ENCODE measurements at places on chromosomes 2 and 18.
A peak's percentile ranks its signal among the peaks of the same experiment; 100 is the strongest.

GRCh38 chr2:88329815-88330603 is 122.5 kb downstream of the FOXI3 start:
- DNase-seq: peak; percentile 85

DNA sequence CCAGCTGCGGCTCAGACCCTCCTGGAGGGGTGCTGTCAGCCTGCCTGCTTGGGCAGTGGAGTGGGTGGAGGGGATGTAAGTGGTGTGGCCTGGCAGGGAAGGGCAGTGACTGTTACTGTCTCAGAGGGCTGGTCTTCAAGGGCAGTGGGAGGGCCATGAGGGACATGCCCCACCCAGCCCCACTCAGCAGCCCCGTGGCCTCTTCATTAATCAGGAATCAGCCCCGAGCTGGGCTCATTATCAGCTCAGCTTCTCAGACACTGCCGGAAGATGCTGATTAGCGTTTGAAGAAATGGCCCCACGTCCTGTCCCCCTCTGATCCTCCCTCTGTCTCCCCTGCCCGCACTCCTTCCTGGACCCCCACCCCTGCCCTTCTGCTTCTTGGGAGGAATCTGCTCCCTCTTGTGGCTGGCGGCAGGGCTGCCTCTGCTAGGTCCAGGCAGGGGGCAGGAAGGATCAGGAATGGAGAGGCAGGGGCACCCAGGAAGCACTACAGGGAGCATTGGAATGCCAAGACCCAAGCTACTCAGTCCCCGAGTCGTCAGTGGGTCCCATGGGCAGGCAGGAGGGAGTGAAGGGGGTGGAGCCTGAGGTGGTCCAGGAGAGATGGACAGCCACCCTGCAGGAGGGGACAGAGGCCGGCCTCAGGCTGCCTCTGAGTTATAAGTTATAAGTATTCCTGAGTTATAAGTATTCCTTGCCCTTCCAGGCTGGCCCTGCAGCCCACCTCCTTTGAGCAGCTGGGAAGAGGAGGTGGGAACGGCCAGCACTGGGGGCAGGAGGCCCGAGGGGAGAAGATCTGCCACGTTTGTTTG is 7.0 kb downstream of the ASIC4 start:
- no peak for DNase-seq

GRCh38 chr2:15918761-15919356 is 21.5 kb upstream of the MYCN start:
- DNase-seq: no peak

GRCh38 chr2:55134316-55134706 is 84.1 kb upstream of the RTN4 start:
- no peak for DNase-seq

GRCh38 chr18:50113726-50114125 is 81.2 kb downstream of the MYO5B start:
- no peak for DNase-seq

- no peak for DNase-seq
These were observed 143.4 kb downstream of the EML6 start for GRCh38 chr2:54866868-54867267.

DNA sequence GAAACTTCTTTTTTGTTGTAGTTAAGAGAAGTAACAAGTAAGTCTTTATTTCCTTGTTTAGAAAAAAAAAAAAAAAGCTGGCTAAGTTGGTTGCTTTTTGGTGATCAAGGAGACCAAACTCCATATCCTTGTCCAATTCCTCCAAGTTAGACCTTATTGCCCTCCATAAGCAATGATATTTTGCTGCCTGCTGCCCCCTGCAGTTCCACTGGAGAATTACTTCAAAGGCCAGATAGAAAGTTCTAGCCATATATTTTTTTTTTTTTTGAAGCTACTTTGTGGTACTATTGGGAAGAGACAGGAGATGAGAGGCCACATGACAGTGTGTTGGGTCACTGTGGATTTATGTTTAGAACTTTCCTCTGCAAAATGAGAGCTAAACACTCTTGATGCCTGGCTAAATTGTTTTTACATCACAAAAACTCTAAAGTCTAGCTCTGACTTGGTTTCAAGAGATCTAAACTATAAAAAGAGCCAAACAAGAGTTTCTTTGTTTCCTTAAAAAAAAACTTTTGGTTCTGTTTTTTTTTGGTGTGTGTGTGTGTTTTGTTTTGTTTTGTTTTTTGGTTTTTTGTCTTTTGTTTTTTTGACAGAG is 80.7 kb upstream of the RASGRP3 start:
- no peak for DNase-seq

GRCh38 chr2:152063325-152063924 is 35.4 kb downstream of the CACNB4 start:
- DNase-seq: no peak

GRCh38 chr18:79479116-79479760 is 83.5 kb downstream of the NFATC1 start:
- DNase-seq: no peak

DNA sequence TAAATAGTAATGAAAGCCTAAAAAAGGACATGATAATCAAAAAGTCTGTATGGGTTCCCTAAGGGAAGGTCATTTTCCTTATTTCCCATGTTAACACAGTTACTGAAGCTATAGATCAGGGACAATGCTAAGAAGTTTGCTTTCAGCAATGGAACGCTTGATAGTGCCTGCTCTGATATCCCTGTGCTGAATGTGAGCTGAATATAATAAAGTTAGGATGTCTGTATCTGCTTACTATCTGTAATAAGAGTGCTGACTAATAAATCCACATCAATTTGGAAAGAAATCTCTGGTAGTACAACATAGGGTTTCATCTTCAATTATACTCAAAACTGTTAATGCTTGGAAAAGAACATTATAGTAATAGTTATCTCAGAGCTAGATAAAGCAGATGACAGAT is 25.8 kb downstream of the TTC21B start:
- no peak for DNase-seq

DNA sequence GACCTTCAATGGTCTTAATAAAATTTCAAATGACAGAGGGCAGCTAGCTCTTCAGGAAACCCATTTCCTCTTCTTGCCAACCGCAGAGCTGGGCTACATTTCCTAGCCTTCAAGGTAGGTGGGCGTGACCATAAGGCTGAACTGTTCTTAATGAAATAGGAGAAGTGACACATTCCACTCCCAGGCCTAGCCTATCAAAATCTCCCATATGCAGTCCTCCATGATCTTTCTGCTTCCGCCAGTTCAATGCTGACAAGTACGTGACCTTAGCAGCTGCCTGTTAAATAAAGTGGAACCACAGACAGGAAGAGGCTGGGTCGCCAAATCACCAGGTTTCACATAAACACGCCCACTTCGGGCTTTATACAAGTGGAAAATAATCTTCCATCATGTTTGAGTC is 13.2 kb downstream of the SERPINE2 start:
- DNase-seq: no peak

All from neuronal stem cell (in vitro differentiated cells).